ENCODE measurements at places on chromosomes 5 and 9.

DNA sequence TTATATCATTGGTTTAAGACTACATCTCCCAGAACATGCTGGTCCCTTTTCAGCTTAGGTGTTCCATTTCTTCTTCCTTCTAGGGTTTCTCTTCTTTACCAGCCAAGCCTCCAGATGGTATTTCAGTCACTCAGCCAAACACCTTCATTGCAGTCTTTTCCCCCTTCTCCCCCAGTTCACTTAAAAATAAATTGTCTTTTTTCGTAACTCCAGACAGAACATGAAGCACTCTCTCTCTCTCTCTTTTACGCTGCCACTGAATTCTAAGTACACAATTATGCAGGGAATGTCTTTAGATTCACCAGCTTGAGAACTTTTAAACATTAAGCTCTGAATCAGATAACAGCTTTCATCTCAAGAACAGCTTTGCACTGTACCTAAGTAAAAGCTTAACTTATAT, 419.7 kb upstream of the BRINP1 start:
- no peak for DNase-seq

- DNase-seq: no peak
Measured at GRCh38 chr5:69331528-69332445, 814 bp downstream of the CCDC125 start.

GRCh38 chr5:111215971-111216370, 8.2 kb upstream of the CAMK4 start:
- DNase-seq: no peak

- no peak for DNase-seq
Measured at GRCh38 chr5:134432677-134433359, 21.1 kb upstream of the CDKN2AIPNL start.

- no peak for DNase-seq
Measured at GRCh38 chr5:136086783-136087566, 45.7 kb upstream of the SMAD5 start.

GRCh38 chr5:158393457-158393856, 534.5 kb upstream of the CLINT1 start:
- no peak for DNase-seq

- no peak for DNase-seq
Measured at GRCh38 chr5:96896276-96896675, 20.0 kb downstream of the ERAP2 start.

- no peak for DNase-seq
Measured at GRCh38 chr5:17620627-17621026, 10.4 kb downstream of the TAF11L12 start.

GRCh38 chr9:95333426-95333825, 15.9 kb upstream of the FANCC start:
- no peak for DNase-seq

DNA sequence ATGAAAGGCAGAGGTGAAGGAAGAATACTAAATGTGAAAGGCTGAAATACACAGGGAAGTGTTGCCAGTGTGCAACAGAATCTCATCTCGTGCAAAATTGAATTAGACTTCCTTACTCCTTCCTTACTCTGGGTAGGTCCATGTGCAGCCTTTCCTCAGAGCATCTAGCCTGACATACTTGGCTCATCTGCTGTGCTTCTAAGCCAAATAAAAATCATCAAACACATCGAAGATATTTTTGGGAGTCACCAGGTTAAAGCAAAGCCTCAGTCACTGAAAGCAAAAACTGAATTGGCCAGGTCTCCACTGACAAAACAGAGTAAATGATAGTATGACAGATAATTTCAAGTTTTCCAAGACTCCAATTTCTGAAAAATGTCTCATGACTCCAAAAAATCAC, 19.3 kb downstream of the STARD4 start:
- DNase-seq: no peak

GRCh38 chr9:114310471-114311450, 12.1 kb upstream of the ORM1 start:
- DNase-seq: no peak

DNA sequence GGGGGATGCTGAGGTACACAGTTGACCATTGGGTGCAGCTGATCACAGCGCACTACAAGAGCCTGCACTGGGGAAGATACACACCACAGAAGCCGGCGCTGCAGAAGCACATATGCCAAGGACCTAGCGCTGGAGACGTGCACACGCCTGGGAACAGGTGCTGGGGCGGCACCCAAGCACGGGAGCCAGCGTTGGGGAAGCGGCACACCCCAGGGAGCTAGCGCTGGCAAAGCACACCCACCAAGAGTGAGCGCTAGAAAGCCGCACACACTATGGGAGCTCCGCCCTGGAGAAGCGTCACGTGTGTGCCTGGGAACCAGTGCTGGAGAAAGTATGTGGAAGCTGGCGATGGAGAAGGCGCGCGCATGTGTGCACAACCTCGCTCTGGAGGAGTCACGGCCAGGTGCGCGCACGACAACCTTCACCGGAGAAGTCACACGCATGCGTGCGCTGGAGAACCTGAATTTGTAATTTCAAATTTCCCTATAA, 4.5 kb downstream of the FANCC start:
- no peak for DNase-seq

DNA sequence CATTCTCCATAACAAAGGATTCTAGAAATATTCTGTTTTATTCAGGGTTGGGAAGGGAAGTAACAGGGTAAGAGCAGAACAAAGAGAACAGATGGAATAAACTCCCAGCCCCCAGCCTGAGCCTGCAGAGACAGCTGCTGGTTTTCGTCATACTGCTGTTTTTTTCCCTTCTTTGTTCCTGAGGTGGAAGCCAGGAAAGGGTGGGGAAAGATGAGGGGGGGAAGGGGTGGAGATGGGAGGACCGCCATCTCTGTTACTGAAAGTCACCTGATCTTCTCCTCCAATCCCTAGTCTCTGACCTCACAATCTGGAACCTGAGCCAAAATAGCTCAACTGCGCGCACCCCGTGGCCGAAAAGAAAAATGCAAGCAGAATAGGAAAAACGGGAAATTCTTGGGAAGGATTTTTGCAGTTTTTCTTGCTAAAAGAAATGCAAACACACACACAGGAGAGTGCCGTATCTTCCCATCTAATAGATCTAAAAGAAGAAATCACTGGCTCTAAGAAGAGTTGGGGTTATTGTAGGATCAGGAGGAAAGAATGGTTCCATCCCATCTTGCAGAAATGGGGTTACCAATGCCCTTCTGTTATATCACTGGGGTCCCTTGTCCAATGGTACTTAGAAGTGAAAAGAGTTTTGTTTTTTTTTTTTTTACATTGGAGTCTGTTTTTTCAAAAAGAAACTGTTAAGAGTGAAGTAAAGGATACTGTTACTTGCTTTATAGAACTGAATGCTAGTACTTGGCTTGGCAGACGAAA, 57.9 kb downstream of the DIAPH1 start:
- no peak for DNase-seq

GRCh38 chr9:119852390-119852789, 483.2 kb upstream of the BRINP1 start:
- DNase-seq: no peak

DNA sequence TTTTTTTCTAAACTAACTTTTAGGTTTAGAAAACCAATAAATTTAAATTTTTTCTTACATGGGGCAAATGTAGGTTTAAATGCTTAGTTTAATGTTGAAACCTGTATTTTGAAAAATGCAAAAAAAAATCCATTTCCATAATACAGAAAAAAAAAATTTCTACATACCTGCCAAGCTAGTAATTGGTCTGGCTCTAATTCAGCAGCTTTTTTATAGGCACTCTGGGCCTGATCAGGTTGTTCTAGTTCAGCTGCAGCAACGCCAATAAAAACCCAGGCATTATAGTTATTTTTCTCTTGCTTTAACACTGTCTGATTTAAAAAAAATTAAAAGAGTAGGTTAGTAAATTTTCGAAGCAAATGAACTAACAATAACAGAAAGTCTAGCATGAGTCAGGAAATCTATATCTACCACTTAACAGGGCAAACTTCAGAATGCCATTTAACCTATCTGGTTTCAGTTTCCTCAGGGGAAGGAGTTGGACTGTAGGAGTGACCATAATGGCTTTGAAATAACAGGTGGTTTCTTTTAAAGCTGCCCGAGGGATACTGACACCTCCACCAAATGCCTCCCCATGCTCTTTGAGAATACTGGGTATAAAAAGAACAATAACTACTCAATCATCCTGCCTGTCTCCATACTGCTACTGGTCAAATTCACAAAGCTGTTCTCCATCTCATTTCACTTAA, 11.6 kb downstream of the SKIC3 start:
- no peak for DNase-seq

DNA sequence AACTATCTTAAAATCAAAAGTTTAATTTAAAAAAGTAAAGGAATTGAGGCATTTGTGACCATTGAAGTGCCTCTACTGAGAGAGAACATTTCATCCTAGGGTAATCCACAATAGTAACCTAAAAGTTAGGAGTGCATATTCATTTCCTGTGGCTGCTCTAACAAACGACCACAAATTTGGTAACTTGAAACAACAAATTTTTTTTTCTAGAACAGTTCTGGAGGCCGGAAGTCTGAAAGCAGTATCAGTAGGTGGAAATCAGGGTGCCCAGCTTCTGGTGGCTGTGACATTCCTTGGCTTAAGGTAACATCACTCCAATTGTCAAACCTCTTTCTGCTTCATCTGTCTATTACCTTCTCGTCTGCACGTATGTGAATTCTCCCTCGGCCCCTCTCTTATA, 67.1 kb upstream of the SSBP2 start:
- DNase-seq: no peak

DNA sequence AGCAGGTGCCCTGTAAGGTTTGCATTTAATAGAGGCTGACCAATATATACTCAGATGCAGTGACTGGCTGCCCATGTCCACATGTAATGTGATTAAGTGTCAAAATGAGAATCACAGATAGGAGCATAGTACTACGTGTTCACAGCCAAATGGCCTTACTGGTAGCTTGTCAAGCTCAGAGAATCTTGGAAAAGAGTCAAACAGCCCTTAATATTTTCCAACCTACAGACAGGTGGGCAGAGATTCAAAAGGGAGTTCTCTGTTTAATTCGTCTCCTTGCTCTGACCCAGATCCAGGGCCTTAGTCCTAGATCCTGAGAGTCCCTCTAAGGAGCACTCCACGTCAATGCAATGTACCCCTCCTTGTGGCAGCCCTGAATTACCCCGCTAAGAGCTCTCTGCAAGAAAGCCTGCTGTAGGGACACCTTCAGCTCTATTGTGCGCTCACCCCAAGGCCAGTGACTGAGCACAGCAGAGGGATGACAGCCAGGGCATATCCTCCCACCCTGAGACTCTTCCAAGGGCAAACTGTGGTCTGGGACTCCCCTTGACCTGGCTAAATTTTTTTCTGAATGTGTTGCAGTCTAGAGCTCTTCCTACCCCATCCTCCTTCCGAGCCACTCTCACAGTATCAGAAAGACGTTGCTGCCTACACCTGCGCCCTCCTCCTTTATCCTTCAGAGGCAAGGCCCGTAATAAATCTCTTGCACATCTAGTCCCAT, 159.2 kb downstream of the SNCAIP start:
- DNase-seq: no peak

DNA sequence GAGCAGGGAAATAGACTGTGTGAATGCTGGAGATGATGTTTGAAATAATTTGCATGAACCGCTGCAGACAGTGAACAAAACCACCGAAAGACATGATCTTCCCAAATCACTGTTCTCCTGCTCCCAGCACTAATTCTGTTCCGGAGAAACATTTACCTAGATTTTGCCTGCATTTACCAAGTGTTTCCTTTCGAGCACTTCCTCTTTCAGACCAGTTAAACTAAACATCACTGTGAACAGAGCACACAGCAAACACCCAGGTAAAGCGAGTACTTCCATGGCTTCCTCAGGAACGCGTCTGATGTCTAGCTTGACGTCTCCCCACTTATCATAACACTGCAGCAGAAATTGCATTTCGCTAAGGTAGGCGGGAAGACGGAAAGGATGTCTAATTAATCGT, 45.1 kb upstream of the PTCH1 start:
- no peak for DNase-seq

GRCh38 chr9:23545728-23546127, 280.3 kb downstream of the ELAVL2 start:
- no peak for DNase-seq

DNA sequence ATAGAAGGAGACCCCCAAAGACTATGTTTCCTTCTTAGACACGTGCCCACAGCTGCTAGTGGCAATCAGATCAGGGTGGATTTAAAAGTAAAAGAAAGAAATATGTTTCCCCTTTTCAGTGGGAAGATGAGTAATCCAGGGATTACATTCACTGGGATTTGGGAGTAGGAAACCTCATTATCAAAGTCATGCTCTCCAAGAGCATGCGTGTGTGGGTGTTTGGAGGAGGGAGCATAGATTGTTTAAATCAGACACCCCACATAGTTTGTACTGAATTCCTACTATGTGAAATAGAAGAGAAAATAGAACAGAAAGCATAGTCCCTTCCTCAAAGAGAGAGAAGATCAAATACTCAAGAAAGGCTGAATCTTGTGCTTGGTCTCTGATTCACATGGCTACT, 65.5 kb upstream of the TBCA start:
- DNase-seq: no peak

GRCh38 chr5:135604056-135604455, 25.3 kb upstream of the CXCL14 start:
- DNase-seq: no peak

DNA sequence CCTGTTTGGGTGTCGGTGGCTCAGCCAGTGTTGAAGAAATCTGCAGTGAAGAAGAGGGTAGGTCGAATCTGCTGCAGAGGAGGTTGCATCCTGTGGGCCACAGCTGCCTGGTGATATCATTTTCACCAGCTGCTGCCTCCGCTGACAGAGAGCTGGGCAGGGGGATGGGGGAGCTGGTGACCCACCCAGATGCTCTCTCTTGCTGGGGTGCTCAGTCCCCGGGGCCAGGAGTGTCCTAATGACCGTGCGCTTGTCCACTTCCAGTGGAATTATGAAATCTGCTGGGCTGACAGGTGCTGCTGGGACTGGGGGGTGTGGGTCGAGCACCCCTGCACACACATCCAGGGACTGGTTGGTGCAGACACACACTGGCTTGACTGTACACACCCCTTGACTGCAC, 83.2 kb upstream of the IRX4 start:
- DNase-seq: no peak

Data from GM19239 (cell line).